ENCODE measurements at places on chromosomes 11 and 22.

DNA sequence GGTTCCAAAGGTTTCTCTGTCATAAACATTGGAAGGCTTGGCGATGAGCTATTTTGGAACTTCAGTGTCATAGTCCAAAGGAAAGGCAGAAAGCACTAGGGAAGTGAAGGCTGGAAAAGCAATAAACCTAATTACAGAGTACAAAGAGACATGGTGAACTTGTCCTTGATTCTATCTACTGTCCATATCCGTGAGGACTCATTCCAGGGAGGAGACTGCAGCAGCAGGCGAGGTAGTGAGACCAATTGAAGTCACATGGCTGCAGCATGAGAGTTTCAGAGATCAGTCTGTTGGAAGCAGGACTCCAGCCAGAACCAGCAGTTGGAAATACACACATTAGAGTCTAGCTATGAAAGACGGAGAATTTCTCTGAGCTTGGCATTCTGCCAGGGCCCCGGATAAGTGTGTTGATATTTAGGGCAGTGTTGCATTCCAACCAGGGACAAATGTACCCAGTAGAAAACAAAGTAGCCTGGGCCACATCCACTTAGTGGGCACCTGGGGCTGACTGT, 54.1 kb upstream of the ARHGAP42 start:
- no peak for DNase-seq

DNA sequence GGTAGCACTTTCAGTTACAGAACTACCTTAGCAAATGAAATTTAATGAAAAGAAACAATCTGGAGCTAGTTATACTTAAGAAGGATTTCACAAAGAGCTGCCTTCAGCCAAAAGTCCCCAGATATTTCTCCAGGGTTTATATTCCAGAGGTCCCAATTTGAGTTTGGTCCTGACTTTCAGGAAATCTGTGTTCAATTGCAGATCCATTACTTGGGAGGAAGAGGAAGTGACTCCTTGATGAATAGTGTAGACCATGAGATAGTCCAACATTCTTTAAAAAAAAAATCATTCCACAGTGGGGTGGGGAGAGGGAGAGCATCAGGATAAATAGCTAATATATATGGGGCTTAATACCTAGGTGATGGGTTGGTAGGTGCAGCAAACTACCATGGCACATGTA, 117.6 kb upstream of the ARHGAP20 start:
- no peak for DNase-seq

- no peak for DNase-seq
These were observed 404.5 kb downstream of the INSC start for GRCh38 chr11:15519124-15519791.

DNA sequence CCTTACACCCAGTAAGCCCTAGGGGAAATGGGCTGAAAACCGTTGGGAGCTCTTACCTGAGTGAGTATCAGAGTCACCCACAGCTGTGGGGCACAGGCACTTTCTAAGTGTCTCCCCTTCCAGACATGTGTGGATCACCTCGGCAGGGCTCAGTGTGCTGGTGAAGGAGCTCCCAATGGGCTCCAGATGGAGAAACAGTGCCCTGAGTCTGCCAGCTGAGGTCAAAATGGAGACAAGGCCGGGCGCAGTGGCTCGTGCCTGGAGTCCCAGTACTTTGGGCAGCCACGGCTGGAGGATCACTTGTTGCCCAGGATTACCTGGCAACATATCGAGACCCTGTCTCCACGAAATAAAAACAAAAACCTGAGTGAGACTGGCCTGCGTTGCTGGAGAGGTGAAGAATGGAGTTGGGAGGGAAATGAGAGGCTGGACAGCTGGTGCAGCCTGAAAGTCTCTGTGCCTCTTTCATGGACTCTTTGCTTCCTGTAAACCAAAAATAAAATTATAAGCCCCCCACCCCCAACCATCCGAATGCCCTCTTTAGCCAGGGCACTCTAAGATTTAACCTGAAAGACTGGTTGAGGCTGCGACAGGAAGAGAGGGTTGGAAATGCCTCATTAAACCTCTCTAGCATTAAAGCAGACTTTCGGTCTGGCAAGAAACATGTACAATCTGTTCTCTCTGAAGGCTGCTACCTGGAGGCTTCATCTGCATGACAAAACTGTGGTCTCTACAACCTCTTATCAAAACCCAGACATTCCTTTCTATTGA, 111.8 kb downstream of the SNX19 start:
- no peak for DNase-seq

- no peak for DNase-seq
These were observed 35.5 kb downstream of the ACO2 start for GRCh38 chr22:41504397-41504796.

DNA sequence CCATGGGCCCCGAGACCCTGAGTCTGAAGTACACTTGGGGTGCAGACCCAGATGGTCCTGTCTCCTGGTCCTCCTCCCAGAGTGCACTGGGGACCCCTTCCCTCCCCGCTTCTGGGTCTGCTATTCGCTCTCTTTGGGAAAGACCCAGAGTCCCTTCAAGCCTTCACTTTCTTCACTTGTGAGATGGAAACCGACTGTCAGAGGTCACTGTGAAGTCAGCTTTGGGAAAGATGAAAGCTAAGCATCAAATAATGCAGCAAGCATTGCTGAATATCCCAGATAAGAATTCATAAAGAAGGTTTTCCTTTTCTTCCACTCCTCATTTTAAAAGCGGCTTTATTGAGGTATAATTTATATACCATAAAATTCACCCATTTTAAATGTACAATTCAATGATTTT, 105.0 kb upstream of the CSNK2A3 start:
- DNase-seq = no peak

GRCh38 chr11:111632516-111633220, 30.4 kb downstream of the SIK2 start:
- DNase-seq = no peak

GRCh38 chr11:116605543-116606459, 167.0 kb downstream of the BUD13 start:
- no peak for DNase-seq

- DNase-seq = no peak
These were observed 283.1 kb upstream of the CCDC90B start for GRCh38 chr11:83569134-83569805.

- no peak for DNase-seq
These were observed 60.3 kb downstream of the MTMR2 start for GRCh38 chr11:95863486-95864140.

DNA sequence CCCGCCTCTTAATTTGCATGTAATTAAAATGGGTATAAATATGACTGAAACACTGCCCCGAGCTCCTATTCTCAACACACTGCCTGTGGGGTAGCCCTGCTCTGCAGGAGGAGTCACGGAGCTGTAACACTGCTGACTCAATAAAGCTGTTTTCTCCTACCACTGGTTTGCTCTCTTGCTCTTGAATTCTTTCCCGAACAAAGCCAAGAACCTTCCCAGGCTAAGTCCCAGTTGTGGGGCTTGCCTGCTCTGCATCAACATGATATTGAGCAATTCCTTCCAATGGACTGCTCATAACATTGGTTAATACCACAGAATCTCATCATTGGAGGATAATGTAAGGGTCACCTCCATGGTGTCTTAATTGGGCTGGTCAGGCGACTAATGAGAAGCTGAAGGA, 114.4 kb downstream of the FBXO7 start:
- DNase-seq = no peak

- DNase-seq = no peak
These were observed 67.5 kb downstream of the C11orf58 start for GRCh38 chr11:16805938-16806337.

DNA sequence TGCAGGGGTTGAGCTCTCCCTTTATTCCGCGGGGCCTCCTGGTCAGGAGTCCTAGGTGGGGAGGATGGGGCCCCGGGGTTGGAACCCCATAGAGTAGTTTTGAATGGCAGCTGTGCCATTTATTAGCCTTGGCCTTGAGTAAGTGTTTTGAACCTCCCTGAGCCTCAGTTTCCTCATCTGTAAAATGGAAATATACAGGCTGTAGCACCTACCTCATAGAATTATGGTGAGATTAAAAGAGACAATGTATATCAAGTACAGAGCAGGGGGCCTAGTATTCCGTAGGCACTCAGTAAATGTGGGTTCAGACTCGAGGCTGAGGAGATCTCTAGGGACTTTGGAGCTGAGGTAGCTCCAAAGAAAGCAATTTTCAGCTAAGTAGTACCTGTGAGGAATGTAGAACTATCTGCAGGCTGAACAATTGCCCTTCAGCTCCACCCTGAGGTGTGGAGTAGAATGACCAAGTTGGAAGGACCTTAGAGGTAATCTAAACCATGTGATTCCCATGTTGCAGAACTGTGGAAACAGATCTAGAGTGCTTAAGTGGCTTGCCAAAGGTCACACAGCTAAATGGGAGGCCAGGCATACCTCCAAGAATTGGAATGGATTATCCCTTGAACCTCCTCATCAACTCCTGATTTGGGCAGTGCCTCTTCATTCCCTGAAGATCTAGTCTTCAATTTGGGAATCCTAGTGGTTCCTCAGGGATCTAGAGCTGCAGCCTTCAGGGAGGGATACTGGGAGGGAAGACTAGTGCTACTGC, 682 bp downstream of the PGAP2 start:
- DNase-seq = peak; percentile 67

DNA sequence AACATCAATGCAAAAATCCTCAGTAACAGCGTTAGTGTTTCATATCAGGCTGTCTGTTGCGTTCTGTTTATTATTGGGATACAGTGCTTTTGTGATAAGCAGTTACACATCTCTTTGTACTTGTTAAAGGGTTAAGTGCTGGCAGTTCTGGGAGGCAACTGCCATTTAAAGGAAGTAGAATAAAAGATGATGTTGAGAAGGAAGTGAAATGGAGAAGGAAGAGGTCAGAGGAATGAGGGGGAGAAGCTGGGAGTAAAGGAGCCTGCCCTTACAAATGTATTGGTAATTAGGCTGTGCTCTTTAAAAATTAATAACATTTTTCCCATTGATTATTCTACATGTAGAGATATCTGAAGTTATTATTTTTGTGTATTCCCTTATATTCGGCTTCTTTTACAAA, 674.7 kb downstream of the NTM start:
- peak; percentile 9 for DNase-seq

GRCh38 chr22:37019309-37020191, at the start of the genes MPST and TST:
MPST (plus strand) TSS chr22:37019742; CDS start chr22:37019837, 95 bp downstream.
TST (minus strand) TSS chr22:37019447; CDS start chr22:37018732, 715 bp downstream.
- DNase-seq = peak; percentile 50

- no peak for DNase-seq
These were observed 20.4 kb upstream of the SCUBE1 start for GRCh38 chr22:43363315-43364168.

DNA sequence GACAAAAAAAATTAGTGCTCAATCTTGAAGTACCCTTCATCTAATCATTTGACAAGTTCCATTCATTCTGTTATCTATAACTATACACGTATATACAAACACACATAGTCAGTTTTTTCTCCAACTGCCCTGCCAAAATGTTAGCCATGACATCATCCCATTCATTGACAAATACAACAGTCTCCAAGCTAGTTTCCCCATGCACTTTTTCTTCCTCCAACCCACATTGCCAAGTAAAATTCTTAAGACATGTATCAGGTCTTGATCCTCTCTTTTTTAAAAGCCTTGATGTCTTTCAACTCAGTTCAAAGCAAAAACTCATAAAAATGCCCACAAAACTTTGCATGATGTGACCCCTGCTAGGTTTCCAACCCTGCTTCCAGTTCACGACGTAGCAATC, 58.1 kb downstream of the DDI1 start:
- no peak for DNase-seq

DNA sequence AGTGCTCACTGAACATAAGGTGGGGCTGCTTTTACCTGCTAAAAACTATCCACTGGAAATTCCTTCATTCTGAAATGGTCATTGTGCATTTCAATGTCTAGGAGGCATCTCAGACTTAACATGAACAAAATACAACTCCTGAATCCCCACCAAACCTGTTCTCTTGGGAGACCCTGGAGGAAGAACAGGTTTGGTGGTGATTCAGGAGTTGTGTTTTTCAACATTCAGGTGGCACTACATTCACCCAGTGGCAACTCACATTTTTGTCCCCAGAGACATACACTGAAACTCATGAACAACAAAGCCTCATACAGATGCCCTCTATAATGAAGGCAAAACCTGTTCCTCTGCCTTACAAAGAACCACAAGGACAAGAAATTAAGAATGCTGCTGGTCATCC, 64.3 kb upstream of the CYP2D6 start:
- DNase-seq = no peak

DNA sequence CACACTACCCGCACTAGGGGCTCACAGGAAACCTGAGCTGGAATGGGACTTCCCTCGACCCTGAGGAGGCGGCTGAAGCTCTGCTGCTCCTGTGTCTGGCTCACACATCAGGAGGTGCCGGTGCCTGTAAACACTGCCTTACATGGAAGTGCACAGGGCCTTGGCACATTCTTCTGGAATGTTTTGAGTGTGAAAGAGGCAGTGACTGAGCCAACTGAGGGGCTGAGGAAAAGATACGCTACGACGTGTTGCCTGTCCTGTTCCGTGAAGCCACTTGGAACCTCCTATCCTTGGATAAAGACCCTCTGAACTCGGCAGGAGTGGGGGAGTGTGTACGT, 10.5 kb downstream of the TXN2 start:
- DNase-seq = no peak

GRCh38 chr11:112470355-112470754, 209.7 kb upstream of the PLET1 start:
- no peak for DNase-seq

DNA sequence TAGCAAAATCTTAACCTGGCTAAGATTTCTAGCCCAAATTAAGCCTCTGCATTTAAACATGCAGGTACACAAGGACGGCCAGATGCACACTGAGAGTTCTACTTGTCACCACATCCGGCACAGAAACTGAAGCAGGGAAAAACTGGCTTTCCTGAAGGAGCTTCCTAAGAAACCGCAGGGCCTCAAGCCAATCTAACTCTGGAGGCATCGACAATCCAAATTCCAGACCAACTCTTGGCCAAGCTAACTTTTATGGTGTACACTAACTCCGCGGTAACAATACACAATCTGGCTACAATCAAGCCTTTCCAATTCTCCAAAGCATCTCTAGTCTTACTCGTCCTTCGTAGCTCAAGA, 1.2 kb downstream of the MSANTD2 start:
- no peak for DNase-seq

DNA sequence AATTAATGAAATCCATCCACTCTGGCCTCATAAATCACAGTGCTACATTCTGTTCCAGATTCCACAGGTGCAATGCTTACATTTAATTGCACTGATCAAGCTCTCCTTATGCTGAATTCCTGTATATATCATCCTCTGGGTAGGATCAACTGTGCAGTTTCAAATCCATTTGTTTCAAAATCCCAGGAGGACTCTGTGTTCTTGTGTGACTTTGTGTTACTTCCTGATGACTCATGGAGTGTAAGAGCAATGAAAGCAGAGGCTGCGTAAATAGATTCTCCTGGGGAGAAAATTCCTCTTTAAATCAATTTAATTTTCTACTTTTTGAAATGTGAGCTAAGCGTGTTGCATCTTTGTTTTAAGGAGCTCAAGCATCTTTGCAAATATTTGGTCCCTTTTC, 752.7 kb downstream of the METTL15 start:
- no peak for DNase-seq
